Substantia nigra (tissue), 51 donors: ENCODE measurements at places on chromosomes 16 and 17.

DNA sequence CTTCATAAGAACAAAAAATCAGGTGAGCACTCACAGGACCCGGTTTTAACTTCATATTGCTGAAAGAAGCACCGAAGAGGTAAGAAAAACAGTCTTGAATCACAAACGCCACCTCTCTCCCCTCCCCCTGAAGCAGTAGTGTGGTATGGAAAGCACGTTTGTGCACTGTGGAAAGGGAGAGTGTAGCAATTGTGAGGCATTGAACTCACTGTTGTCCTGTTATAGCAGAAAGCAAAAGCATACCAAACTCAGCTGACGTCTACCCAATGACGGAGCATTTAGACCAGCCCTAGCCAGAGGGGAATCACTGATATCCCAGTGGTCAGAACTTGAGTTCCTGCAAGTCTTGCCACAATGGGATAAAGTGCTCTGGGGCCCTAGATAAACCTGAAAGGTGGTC, 98.8 kb downstream of the DYNLRB2 start:
- no peak for DNase-seq

- no peak for DNase-seq
Observed at GRCh38 chr16:75727221-75727620, 931 bp upstream of the CPHXL start.

DNA sequence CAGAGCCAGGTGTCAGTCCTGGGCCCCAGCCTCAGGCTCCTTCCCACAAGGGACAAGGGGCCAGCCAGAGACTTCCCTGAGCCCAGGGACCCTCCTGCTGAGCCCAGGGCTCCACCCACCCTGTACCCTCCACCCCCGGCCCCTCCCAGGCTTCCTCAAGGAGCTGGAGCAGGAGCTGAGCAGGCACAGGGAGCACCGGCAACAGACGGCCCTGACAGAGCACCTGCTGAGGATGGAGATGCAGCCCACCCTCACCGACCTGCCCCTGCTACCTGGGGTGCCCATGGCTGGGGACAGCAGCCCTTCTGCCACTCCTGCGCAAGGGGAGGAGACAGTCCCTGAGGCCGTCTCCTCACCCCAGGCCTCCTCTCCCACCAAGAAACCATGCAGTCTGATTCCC, 4.5 kb downstream of the SCRN2 start:
- DNase-seq = no peak

DNA sequence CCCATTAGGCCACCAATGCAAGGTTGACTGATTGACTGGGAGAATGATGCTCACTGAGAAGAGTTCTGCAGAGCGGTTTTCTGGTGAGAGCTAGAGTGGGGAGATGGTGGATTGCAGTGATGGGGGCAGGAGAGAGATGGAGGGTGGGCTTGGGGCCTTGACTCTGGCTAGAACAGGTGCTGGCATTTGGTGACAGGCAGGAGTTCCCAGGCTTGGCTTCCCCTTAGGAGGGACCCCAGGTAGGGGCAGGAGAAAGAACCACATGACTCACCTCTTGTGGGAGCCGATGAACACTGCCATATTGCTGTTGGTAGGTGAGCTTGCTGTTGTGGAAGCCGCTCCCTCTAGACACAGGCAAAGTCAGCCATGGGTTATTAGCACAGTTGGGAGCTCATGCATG, 8.0 kb downstream of the CD300LB start:
- DNase-seq = no peak

GRCh38 chr16:80273635-80274538, 266.9 kb upstream of the DYNLRB2 start:
- no peak for DNase-seq
